ENCODE measurements at places on chromosomes 6 and 20.
A peak's percentile ranks its signal among the peaks of the same experiment; 100 is the strongest.

GRCh38 chr6:16129623-16130401 is 926 bp downstream of the MYLIP start:
- DNase-seq: peak; percentile 12

DNA sequence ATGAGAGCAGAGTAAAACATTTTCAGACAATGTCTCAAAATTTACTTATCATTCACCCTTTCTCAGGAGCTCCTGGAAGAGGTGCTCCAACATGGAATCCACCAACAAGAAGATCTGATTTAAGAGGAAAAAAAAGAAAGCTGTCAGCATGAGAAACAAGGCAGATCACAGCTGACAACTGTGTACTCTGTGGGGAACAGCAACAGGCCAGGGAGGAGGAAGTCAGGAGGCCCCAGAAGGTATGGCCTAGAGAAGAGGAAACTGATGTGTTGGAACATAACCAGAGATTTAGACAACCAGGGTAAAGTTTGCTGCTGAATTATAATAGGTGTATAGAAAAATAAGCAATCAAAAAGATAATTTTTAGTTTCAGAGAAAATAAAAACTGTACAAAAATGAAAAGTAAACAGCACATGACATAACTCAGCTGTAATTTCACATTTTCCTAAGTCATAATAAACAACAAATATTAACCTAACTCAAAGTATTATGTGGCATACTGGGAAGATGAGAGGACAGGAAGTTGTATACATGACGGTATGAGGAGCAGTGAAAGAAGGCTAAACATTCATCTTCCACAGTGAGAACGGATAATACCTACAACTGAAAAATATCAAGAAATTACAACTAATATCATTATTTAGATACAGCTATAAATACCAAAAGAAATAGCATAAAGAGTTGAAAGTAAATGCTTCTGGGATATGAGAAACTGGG is 113.6 kb upstream of the EMILIN3 start:
- DNase-seq: no peak

GRCh38 chr6:168291450-168291849 is 28.1 kb downstream of the DACT2 start:
- no peak for DNase-seq

DNA sequence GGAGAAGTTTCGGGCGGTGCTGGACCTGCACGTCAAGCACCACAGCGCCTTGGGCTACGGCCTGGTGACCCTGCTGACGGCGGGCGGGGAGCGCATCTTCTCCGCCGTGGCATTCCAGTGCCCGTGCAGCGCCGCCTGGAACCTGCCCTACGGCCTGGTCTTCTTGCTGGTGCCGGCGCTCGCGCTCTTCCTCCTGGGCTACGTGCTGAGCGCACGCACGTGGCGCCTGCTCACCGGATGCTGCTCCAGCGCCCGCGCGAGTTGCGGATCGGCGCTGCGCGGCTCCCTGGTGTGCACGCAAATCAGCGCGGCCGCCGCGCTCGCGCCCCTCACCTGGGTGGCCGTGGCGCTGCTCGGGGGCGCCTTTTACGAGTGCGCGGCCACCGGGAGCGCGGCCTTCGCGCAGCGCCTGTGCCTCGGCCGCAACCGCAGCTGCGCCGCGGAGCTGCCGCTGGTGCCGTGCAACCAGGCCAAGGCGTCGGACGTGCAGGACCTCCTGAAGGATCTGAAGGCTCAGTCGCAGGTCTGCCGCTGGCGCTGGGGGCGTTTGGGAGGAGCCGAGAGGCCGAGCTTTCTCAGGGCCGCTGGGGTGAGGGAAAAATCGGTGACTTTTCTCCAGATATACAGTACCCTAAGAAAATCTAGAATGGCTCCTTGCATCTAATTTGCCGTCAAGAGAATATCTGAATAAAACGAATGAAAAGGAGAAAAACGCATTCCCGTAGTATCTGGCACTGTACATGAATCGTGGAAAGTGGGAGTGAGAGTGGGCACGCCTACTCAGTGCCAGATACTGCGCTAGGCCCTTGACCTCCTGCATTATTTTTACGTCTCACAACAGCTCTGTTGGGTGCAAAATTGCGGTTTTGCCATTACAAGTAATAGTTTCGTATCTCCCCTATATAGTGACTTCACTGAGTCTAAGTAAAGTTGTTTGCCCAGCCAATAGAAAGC is 1.0 kb downstream of the CALHM6 start:
- DNase-seq: peak; percentile 48

- DNase-seq: no peak
Observed at GRCh38 chr6:131400054-131400778, 172.8 kb upstream of the ARG1 start.

DNA sequence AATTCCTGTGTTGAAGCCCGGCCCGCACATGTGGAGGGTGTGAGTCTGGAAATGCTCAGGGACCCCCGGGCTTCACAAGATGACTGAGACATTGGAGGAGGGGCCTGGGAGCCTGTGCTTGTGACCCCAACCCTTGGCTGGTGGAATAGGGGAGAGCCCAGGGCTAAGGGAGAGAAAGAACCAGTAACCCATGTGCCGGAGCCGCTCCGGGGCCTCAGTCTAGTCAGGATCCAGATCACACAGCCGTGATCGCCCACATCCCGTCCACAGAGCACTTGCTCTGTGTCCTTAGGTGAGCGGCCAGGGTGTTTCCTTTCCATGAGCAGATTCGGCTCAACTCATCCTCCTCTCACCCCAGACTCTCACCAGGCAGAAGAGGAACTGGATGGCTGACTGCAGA is 152.3 kb upstream of the RPS6KA2 start:
- no peak for DNase-seq

DNA sequence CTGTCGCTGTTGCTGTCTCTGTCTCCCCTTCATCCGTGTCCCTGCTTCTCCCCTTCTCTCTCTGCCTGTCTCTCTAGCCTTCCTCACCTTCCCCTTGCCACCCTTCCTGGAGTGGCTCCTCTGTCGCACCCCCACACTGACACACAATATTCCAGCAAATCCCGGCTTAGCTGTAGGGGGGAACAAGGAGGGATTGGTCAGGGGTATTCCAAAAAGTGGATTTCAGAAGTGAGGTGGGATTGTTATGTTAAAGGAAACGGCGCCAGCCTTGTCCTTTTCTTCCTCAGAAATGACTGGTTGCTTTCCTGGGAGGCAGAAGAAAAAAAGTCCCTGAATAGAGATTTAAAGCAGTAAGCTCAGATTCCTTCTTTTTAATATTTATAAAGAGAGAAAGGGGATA is 76.3 kb upstream of the SIRPA start:
- no peak for DNase-seq

DNA sequence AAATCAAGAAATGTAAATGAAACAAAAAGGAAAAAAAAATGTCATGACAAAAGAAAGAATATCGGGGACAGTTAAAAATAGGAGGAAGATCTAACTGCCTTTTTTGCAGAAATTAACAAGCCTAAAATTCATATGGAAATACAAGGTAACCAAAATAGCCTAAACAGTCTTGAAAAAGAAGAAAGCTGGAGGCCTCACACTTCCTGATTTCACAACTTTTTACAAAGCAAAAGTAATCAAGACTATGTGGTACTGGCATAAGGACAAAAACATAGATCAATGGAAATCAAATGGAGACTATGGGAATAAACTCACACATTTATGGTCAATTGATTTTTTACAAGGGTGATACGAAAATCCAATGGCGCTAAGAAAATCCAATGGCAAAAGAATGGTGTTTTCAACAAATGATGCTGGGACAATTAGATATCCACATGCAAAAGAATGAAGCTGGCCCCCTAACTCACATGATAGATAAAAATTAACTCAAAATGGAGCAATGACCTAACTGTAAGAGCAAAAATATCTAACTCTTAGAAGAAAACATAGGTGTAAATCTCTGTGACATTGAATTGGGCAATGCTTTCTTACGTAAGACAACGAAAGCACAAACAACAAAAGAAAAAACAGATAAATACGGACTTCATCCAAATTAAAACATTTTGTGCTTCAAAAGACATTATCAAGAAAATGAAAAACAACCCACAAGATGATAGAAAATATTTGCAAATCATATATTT is 24.5 kb downstream of the MAP3K5 start:
- DNase-seq: no peak

DNA sequence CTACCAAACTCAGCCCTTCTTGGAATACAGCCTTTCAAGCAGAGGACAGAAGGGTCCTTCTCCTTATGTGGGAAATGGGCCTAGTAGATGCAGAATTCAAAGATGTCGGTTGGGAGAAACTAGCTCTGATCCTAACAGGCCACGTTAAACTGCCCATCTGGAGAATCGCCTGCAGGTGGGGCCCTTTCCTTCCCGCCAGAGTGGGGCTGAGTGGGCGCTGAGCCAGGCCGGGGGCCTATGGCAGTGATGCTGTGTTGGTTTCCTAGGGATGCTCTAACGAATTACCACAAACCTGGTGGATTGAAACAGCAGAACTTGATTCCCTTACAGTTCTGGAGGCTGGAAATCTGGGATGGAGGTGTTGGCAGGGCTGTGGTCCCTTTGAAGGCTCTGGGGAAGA is 9.1 kb downstream of the MAPK13 start:
- no peak for DNase-seq

GRCh38 chr6:100181309-100181708 is 187.3 kb upstream of the MCHR2 start:
- DNase-seq: no peak

- DNase-seq: no peak
Observed at GRCh38 chr20:38208088-38208487, 43.0 kb upstream of the TGM2 start.

DNA sequence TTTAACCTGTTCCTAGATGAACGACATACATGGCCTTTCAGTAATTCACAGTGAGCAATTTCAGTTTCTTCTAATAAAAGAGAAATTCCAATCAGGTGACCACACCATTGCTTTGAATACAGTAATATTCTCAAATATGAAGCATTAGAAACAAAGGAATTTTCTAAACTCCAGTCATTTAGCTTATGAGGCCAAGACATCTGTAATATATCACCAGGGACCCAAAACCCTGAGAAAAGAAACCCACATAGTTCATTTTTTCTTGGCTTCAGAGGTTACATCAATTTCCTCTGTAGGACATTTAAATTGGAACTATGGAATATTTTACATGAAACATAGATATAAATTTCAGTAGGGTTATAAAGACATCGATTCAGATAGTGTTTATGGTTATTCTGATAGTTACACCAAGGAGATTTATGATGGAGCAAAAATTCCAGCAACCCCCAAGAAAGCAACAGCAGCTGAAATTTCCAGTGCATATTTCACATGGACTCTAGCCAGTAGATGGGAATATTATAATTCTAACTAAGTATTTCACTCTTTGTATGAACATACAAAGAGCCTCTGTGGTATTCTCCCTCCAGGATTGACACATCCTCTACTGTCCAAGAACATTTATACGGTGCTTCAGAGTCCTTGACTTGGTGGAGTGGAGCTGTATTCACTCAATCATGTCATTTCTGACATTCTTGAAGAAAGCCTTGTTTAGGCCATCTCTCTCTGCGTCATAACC is 82.9 kb downstream of the ADGRG6 start:
- DNase-seq: no peak

DNA sequence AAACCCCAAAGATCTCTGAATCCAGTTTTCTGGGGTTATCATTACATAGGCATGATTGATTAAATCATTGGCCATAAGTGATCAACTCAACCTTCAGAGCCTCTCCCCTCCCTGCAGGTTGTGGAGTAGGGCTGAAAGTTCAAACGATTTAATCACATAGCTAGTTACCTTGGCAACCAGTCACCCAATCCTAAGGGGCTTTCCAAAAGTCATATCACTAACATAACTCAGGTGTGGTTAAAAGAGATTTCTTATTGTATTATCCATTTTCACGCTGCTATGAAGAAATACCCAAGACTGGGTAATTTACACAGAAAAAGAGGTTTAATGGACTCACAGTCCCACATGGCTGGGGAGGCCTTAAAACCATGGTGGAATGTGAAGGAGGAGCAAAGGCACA is 935.1 kb upstream of the SLC35B3 start:
- DNase-seq: no peak

- no peak for DNase-seq
Observed at GRCh38 chr6:67210450-67210849, 1424.6 kb upstream of the ADGRB3 start.

- DNase-seq: no peak
Observed at GRCh38 chr6:161265975-161266374, 7.9 kb downstream of the AGPAT4 start.

DNA sequence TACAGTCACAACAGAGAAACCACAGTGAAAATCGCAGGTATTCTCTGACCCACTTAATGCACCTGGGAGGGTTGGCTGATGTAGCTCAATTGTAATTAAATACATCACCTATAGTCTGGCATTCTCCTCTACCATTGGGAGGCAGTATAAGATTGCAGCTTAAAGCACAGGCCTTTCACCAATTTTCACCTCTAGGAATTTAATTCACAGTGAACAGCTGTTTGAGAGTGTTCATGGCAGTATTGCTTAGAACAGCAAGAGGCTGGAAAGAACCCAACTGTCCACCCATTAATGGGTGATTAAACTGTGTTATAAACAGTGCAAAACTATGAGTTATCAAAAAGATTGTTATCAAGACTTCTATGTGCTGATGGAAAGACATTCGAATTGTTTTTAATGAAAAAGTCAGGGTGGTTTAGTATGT is 2.0 kb downstream of the EDEM2 start:
- DNase-seq: no peak

- DNase-seq: no peak
Observed at GRCh38 chr6:53790886-53791285, 3.9 kb upstream of the LRRC1 start.

GRCh38 chr6:4635666-4636065 is 140.5 kb upstream of the CDYL start:
- DNase-seq: no peak

DNA sequence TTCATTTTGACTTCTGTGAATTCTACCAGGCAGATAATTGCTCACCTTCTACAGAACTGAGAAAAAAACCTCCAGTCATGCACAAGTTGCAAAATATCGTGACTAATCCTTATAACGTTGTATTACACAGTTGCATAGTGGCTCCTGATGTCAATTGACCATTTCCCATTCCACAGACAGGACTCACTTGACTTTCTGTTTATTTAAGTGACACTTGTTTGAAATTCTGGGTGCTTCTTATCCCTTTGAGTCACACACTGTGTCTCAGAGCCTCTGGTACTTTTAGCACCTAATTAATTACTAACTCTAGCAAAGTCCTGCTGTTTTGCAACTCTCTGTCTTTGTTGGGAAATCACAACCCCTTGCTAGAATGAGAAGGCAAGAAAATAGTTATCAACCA is 16.2 kb upstream of the RSPO3 start:
- no peak for DNase-seq

DNA sequence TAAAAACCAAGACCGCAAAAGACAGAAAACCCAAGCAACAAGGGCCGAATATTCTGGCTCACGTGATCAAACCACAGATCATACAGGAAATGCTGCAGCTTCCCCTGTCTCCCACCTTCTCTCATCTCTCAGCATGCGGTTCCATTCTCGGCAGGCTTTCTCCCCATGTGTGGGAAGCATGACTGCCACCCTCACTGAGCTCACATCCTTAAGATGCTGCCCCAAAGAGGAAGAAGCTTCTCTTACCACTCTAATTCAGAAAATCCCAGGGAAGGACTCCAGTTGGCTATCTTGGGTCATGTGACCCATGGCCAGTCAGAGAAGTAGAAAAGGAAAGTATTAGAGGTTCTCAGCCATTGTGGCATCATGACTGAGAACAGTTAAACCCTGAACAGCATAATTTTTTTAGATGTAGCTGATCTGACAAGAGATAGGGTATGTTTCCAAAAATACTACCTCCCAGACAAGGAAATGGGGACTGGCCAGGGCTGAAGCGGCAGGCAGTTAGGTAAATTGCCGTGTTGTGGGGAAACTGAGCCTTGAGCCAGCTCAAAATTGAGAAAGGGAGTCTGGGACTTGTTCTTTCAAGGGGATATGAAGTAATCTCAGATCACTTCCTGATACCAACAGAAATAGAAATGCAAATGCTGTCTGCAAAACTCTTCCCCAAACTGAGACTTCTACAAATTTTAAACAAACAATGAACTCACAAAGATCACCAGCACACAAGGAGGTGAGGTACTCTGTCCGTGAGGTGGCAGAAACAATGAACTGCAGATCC is 37.1 kb upstream of the GRM4 start:
- peak; percentile 56 for DNase-seq

Measured in T-cell (primary cell).